Foreskin fibroblast (primary cell): ENCODE measurements at places on chromosomes 4 and X.

GRCh38 chr4:83932750-83933391, 397.0 kb downstream of the GPAT3 start:
- peak; percentile 20 for DNase-seq

GRCh38 chr4:100362366-100362765, 155.5 kb downstream of the EMCN start:
- peak; percentile 18 for DNase-seq

- no peak for DNase-seq
Measured at GRCh38 chr4:173056271-173056670, 112.3 kb upstream of the GALNT7 start.

DNA sequence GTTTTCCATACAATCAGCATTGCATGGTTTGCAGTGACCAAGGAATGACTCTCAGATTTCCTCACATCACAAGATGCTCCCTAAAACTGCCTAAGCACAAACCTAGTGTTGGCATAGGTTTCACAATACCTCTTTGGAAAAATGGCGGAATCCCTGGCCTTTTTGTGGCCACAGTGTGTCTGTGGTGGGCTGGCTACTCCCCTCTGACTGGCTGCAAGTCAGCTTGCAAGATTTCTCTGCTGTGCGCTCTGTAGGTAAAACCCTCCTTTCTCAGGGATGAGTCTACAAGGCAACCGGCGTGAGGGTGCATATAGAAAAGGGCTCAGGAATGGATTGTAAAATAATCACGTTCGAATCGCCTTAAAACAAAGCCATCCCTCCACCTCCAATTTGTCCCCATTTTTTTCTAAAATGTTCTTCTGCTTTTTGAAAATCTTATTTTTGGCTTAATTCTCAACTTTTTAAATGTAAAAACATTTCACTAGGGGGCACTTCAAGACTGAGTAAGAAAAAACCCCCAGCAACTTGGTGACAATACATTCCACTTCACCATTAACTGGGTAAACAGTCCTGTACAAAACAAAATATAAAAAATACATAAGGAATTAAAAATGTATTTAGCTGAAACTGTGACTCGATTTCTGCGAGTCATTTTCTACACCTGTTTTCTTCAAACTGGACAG, 235.6 kb downstream of the STIM2 start:
- no peak for DNase-seq

DNA sequence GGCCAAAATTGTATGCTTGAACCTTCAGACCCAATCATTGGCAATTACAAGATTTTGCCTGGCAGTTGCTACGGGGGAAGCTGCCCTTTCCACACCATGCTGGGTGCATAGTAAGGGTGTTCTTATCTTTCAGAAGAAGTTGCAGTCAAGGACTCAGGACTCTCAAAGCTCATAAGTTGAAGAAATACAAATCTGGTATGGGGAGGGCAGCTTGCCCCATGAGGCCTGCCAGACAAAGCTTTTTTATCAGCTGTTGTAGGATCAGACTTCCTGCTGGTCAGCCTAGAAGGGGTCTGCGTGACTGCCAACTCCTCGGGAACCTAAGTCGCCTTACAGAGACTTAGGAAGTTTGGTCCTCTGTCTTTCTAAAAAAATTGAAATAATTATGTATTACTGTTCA, 174.9 kb upstream of the TECRL start:
- DNase-seq = no peak

DNA sequence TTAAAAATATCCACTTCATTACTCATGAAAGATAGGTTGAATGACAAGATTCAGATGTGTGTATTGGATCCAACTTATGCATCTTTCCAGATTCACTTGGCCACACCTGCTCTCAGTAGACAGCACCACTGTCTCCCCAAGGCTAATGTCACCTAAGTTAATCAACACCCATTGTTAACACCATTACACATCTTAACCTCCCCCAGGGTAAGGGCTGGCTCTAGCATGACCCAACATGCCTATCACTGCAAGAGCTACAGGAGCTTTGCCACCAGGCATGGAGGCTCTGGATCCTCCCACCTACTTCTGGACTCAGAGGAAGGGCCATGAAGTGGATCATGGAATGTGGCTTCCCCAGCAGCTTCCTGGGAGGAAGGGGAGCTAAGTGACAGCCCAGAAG, 32.8 kb upstream of the LSM6 start:
- no peak for DNase-seq

DNA sequence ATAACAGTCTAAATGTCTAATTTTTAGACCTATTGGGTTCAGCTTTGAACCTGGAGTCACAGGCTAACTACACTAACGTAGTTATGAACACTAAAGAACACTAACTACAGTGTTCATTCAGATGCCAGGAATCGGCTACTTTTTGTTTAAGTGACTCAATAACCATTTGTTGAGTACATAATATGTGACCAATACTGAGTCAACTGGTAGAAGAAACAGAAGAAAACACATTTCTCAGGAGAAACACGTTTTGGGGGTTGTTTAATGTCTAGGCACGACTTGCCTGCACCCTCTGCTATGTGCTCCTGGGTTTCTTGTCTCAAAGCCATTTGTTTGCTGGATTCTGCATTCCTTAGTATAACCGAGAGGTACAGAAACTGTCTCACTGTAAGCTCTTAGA, 18.6 kb upstream of the CLNK start:
- peak; percentile 9 for DNase-seq

DNA sequence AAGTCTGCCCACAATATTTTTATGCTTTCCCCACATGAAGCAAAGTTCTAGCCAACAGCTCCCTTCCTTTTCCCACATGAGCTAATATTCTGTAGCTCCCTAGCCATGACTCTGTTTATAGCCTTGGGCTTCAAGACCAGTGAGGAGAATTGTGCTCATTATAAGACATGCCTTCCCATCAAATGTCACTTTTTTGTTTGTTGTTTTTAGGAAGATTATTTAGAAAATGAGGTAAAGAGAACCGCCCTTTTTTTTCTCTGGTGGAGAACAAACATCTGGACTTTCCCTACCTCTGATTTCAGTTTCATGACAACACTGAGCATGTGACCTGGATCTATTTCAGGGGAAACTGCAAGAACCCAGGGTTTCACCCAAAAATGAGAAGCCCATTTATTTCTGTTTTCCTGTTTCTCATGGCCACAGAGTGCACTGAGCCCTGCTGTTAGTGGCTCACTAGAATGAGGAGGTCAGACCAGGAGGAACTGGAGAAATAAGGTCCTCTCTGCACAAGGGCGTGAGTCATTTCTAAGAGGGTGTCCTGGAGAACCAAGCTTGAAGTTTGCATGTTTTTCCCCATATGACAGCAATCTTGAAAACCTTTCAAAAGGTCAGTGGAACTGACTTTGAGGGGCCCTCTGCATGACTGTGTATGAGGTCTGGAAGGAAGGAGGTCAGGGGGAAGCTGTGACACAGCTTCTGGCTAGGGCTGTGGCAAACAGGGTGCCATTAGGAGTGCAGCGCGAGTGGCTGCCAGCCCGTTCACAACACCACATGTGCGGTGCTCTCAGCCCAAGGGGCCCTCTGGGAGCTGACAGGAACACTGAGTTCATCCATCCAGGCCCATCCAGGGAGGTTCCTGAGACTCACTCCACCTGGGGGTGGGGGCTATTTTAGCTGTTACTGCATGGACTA, 55.2 kb downstream of the CHST7 start:
- DNase-seq = peak; percentile 88

GRCh38 chrX:29947225-29947624, 268.1 kb upstream of the MAGEB2 start:
- DNase-seq = no peak

GRCh38 chr4:110532901-110533589, 57.1 kb downstream of the ENPEP start:
- no peak for DNase-seq

DNA sequence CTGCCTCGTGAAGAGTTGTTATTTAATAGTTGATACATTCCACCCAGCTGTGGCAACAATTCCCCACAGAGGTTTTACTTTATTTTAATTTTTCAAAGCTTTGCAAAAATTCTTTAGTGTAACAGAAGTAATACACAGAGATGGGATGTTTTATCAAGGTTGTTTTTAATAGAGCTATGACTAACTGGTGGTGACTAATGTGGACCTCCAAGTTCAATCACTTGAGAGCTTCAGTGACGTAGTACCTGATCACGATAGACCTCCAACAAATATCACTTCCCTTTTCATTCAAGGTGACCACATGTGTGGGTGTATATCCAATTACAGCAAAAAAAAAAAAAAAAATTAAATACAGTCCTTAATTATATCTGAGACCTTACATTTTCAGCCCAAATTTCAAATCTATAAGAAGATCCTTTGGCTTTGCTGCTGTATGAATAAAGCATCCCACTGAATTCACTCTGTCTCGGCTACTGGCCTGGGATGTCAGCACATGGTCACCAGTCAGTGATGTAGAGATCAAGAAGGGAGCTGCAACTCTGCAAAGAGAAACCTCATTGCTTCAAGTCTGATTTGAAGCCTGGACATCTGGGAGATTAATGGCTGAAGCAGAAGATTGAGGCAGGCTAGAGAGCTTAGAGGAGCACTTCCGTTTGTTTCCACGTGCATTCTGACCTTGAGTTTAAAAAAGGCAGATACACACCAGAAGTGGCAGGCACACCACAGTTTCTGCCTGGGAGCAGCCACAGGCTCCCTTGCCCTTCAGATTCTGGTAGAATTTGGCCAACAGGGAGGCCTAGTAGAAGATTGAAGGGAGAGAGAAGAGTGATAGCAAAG, 345.9 kb upstream of the NOCT start:
- DNase-seq = peak; percentile 36

GRCh38 chr4:82372517-82373485, 990 bp downstream of the HNRNPD start:
- peak; percentile 57 for DNase-seq

GRCh38 chr4:118190903-118191302, 156.6 kb downstream of the NDST3 start:
- DNase-seq = no peak

DNA sequence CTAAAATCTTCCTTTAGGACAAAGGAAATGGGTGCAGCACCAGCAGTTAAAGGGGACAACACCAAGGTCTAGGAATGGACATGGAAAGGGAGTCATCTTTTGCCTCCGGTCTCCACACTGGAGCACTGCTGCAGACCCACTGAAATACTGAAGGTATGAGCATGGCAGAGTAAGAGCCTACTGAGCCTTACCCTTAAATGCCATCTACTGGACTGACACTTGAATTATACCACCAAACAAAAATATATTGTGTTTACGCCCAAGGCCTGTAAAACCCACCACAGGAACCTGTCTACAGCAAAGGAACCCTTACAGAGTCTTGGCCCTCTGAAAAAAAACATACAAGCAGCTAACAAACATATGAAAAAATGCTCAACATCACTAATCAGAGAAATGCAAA, 443.4 kb downstream of the CCSER1 start:
- no peak for DNase-seq

GRCh38 chr4:10552591-10553280, 95.5 kb upstream of the ZNF518B start:
- no peak for DNase-seq

DNA sequence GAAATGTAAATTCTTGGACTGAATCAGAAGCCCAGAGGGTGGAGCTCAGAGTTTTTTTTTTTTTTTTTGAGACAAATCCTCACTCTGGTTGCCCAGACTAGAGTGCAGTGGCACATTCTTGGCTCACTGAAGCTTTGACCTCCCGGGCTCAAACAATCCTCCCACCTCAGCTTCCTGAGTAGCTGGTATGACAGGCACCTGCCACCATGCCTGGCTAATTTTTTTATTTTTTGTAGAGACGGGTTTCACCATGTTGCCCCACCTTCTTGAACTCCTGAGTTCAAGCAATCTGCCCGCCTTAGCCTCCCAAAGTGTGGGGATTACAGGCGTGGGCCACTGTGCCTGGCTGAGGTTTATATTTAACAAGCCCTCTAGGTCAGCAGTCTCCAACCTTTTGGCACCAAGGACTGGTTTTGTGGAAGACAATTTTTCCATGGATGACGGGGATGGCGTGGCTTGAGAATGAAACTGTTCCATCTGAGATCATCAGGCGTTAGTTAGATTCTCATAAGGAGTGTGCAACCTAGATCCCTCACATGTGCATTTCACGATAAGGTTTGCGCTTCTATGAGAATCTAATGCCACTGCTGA, 76.7 kb downstream of the FHIP1A start:
- no peak for DNase-seq

GRCh38 chr4:48985976-48986653, at the start of gene CWH43:
Gene CWH43, plus strand, starts transcription at chr4:48986275. Its CDS starts 155 bp downstream, at chr4:48986430.
- DNase-seq = peak; percentile 7

DNA sequence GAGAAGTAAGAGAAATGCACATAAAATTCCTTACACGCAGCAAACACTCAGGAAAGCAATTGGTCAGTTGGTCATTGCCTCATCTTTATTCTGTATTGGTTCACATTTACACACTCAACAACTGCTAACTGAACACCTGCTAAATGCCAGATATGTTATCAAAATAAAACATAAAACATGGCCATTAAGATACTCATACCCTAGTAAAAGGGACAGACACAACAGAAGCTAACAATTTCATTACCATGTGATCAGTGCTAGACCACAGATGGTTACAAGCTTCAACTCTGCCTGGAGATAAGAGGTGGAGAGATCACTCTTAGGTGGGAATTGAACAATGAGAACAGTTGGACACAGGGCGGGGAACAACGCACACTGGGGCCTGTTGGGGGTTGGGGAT, 26.2 kb downstream of the TEC start:
- DNase-seq = no peak

DNA sequence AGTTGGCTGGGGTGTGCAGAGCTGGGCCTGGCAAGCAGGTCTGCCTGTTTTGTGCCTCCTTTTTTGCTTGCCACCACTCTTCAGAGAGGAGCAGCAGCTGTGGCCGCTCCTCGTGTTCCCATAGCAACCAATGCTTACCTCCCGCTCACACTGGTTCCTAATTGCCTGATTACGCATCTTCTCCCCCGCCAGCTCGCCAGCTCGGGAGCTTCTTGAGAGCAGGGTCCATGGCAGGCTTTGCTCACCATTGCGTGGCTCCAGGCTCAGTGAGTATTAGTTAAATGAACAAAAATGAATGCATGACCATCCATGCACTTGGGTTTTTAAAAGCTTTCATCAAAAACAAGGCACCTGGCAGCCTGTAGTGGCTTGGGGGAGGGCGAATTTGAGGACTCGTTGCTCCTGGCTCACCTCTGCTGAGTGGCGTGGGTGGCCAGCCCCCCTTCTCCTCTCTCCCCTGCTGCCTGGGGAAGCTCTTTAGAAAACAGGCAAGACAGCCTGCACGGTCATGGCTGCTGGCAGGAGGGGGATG, 14.2 kb upstream of the PJA1 start:
- no peak for DNase-seq

- no peak for DNase-seq
Measured at GRCh38 chr4:28179126-28179525, 1318.5 kb downstream of the STIM2 start.

DNA sequence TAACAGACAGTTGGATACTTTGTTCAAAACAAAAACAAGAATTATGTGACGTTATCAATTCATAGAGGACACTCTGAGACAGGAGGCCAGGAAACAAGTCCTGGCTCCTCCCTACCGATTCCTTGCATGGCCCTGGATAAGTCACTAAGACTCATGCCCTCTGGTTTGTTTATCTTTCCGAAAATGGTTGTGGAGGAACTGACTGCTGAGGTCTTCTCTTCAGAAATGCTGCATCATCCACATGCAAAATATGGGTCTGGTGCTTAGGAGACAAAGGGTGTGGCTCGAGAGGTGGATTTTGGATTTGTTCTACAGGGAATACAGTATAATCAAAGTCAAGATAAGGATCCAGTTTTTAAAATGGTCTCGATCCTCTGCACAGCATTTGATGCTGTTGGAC, 130.9 kb downstream of the RELL1 start:
- no peak for DNase-seq

- no peak for DNase-seq
Measured at GRCh38 chrX:790041-790506, 159.5 kb downstream of the SHOX start.

- no peak for DNase-seq
Measured at GRCh38 chr4:133929531-133930239, 271.9 kb downstream of the PABPC4L start.
